ENCODE measurements at places on chromosomes 6 and 20.

DNA sequence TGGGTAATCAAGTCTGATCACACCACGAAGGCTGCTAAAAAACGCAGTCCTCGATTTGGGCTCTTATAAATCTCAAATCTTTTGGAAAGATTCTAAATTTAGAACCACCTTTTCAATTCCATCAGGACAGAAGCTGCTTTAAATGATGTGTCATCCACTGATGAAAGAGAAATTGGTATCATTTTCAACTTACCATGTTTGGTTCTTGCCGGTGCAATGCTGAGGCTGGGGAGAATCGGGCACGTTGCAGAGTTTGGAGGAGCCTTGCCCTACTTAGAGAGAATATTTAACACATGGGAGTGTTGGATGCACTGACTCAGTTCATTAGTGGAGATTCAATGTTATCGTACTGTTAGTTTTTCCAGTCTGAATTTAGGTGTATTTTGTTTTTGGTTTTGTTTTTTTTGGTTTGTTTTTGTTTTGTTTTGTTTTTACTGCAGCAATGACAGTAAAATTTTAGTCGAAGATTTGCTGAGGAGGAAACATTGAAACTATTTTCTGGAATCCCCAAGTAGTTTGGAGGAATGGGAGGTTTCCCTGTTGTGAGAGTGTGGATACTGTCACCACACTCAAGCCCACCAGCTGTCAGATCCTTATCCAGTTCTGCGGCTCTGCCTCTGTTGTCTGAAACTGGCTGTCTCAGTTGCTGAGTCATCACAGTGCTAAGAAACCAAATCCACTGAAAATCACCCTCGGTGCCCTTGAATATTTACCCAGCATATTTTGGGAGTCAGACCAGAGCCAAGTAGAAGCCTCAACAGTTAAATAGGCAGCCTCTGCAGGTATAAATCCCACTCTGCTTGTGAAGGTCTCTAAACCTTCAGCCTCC lies 497.0 kb downstream of the BTBD3 start:
- DNase-seq, result no peak

DNA sequence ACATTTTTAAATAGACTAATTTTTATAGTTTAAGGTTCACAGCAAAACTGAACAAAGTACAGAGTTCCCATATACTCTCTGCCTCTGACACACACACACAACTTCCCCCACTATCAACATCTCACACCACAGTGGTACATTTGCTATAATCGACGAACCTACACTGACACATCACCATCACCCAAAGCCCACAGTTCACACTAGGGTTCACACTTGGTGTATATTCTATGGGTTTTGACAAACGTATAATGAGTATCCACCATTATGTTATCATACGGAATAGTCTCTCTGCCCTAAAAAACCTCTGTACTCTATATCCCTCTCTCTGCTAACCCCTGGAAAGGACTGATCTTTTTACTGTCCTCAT lies 15.6 kb downstream of the TMEM30A start:
- DNase-seq, result no peak

GRCh38 chr6:165013701-165014100 lies 295.7 kb downstream of the C6orf118 start:
- no peak for DNase-seq

DNA sequence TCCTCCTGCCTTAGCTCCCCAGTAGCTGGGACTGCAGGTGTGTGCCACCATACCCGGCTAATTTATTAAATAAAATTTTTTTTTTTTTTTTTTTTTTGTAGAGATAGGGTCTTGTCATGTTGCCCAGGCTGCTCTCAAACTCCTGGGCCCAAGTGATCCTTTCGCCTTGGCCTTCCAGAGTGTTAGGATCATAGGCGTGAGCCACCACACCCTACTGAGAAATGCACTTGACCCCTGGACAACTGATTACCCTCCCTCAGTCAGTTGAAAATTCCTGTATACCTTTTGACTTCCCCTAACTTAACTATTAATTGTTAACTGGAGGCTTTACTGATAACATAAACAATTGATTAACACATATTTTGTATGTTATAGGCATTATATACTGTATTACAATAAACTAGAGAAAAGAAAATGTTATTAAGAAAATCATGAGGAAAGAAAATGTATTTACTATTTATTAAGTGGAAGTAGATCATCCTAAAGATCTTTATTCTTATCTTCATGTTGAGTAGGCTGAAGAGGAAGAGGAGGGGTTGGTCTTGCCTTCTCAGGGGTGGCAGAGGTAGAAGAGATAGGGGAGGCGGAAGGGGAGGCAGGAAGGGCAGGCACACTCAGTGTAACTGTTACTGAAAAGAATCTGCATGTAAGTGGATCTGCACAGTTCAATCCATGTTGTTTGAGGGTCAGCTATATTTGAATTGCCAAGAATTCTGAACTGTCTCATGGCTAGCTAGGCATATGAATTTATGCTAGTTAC lies 104.3 kb downstream of the FARS2 start:
- no peak for DNase-seq

DNA sequence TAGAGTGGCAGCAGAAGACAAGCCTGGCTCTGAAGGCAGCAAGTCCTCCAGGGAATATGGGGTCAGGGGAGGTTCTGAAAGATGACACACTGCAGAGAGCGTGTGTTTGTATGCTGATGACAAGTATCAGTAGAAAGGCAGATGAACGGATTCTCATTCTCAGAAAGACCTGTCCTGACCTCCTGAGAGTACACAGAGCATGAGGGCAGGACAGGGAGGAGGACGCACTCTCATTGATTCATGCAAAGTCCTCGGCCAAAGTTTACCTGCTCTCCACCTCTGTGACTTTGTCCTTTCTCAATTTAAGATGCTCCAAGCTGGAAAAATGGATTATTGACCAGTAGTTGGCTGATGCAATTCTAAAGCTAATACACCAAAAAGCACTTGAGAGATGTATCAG lies 156.7 kb downstream of the LPA start:
- no peak for DNase-seq

DNA sequence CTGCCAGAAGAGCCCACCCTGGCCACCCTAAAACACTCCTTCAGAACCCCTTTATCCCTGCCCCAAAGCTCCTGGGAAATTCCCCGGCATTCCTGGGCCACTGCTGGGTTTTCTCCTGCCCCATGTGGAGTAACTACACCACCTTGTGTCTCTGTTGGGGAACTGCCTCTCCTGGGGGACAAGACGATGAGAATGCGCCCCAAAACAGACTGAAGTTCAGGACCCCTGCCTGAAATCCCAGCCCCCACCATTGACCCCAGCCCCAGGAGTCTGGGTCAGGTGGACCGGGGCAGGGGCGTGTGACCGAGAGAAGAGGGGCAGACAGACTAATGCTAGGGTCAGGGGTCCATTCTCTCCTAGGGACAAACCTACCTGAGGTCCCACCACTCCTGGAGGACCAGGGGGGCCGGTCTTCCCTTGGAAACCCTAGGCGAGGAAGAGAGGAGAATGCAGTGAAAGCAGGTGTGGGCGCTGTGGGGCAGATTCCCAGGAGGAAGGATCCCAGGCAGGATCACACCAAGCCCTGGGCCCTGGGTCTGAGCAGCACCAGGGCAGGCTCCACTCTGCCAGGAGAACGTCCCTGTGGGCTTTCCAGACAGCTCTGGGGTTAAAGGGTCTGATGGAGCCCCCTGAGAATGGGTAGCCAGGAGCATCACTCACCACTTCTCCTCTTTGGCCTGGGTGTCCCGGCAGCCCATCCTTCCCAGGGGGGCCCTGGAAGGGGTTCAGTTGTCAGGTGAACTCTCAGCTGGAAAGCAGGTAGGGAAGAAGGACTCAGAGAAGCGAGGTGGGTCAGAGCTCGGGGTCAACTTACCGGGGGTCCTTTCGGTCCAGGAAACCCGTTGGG lies 19.4 kb downstream of the COL11A2 start:
- DNase-seq, result peak; percentile 85

All from AG20443 (cell line).